ENCODE measurements at places on chromosomes 3 and 15.
A peak's percentile ranks its signal among the peaks of the same experiment; 100 is the strongest.

DNA sequence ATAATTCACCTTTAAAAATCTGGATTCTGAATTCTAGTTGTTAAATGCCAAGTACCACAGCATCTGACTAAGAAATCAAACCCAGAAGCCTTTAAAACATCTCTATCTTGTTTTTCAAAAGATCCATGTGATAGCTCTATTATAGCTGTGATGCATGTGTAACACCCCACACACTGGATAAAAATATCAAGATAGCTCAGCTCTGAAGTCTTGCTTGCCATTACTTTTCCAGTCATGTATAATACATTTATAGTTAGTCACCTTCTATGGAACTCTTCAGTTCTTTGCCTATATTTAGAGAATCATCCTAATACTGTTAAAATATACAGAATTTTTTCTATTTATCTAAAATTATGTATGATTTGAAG lies 11.6 kb downstream of the ARPP19 start:
- no peak for DNase-seq

DNA sequence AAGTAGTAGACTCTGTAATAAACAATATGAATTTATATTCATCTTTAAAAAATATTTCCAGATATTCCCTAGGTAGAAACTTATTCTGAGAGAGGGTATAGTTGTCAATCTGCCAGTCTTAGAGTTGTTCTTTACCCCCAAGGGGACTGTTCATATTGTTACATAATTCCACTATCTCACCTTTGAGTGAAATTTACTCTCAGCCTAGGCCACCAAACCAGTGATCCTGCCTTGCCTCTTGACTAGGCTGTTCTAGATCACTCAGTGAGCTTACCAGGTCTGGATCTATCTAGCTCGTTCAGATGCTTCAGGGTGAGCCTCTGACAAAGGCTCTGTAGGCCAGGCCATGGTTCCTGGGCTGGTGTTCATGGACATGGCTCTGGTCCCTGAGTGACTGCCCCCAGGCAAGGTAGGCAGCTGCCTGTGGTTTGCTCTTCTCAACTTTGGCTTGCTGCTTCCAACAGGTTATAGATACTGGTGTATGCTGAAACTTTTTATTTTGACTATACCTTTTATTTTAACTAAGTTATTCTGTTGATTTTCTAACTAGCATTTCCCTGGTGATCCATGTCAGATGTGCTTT lies 27.6 kb downstream of the ZNF592 start:
- DNase-seq, result no peak

GRCh38 chr3:189267981-189268613 lies 96.3 kb downstream of the TPRG1 start:
- peak; percentile 23 for DNase-seq

- no peak for DNase-seq
These were observed 464.4 kb downstream of the SHQ1 start for GRCh38 chr3:72383883-72384282.

- DNase-seq, result no peak
These were observed 79.1 kb downstream of the GREM1 start for GRCh38 chr15:32796856-32797255.

DNA sequence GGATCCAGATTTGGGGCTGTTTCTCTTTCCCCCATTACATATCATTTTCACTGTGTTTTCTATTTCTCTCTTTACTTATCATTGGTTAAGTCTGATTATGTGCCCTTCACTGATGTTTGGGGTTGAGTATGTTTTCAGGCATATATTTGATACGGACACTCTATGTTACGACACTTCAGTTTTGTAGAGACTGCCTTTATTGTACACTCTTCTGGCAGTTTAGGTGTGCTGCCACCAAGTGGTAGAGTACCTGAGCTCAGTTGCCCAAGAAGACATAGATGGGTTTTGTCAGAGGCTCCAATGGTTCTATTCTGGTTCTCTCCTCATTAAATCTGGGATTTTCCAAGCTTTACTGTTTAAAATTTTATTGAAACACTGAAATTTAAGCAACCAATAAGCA lies 255.0 kb upstream of the ROPN1 start:
- peak; percentile 9 for DNase-seq

- DNase-seq, result no peak
These were observed 400 bp downstream of the RAB43 start for GRCh38 chr3:129121016-129121791.

All from SW 1271 (cell line).